ENCODE measurements at places on chromosomes 7 and 10. TPM values are rescaled to one million over a fixed set of nuclear protein-coding genes. Genes with fewer than 3 reads are reported as not detected.
A peak's percentile ranks its signal among the peaks of the same experiment; 100 is the strongest.

DNA sequence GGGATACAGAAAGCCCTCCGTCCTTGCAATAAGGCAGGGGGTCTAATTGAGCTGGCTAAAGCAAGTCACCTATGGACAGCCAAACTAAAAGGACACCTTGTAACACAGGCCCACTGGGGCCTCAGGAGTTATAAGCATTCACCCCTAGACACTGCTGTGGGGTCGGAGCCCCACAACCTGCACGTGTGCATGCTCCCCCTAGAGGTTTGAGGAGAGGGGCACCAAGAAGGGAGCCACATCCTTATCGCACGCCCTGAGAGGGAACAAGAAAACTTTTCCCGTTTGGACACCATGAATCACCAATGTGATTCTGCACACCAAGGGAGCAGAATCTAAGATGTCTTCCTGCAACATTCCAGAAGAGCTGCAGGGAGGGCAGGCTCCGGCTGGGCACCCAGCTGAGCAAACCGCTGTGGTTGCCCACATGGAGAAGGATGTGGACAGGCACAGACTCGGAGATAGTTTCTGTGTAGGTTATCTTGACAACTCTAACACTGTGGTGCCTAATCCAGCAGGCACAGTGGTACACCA is 17.7 kb upstream of the TARP start:
- DNase-seq: no peak

The ARMS2 gene
- total RNA-seq: not detected

GRCh38 chr7:140242057-140243031 is 65.6 kb upstream of the KDM7A start:
- DNase-seq: no peak

DNA sequence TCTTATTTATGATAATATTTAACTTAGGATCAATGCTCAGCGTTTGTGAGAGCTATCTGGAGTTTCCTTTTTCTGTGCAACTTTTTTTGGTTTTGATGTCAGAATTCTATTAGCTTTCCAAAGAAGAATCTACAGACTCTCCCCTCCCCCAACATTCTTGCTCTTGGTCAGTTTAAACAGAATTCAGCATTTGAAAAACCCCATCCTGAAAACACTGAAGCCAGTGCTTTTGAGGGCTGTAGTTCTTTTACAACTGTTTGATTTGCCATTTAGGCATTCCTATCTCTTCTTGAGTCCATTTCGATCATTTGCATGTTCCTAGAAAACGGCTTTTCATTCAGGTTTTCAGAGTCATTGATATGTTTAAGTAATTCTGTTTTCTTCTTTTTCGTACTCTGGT is 15.6 kb upstream of the CXCL12 start:
- DNase-seq: no peak

The FRAT1 gene
- total RNA-seq: 8.2 TPM

The LDB3 gene
- 0.72 TPM for total RNA-seq

The RBP3 gene
- total RNA-seq: not detected

DNA sequence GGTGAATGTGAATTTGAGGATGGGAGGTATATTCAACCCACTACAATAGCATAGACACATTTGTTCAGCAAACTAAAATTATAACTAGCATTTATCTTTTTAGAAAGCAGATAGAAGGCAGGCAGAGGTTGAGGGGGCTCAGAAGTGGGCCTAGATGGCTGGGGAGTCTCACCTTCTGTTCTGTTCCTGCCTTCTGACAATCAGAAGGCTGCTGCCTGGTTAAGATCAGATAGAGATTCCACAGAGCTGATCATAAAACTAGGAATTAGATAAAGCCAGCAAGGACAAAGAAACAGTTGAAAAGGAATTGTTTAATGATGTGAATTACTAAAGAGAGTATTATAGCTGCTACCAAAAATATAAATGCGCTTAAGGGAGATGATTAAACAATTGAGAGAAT is 11.6 kb upstream of the NFE2L3 start:
- no peak for DNase-seq

DNA sequence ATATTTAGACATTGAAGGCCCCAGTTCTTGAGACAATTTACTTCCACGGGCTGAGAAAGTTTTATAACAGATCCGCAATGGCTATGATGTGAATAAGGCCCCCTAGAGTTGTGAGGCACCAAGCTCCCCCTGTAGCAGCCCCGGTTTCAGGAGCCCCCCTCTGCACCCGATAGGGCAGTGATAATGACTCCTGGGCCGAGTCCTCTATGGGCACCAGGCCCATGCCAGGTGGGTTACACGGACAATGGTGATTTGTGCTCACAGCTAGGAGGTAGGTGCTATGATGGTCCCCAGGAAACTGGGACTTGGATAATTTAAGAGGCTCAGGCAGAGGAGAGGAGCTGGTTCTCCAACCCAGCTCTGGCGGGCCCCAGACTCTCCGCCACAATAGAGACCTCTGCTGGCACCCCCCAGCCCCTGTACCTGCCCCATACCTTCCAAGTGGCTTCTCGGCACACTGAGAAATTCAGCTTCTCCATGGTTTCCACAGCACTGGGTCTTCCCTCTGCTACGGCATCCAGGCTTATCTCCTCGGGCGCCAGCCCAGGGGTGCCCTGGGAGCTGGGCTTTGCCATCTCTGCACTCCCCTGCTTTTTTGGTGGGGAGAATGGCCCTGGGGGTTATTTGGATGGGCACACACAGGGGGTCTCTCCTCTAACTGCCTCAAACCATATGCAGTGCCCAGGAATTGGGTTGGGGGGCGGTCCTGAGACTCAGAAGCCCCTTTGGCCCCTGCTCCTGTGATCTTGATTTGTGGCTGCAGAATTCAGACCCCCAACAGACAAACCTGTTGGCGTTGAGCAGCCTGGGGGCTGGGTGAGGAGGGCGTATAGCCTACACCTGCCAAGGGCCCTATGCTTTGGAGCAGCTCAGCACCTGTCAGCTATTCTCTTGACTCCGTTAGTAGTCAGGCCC is 12.2 kb upstream of the KCP start:
- peak; percentile 70 for DNase-seq

The ADAM22 gene
- total RNA-seq: 2.1 TPM

GRCh38 chr10:667096-667495 is 22.4 kb downstream of the DIP2C start:
- peak; percentile 45 for DNase-seq
